ENCODE measurements at places on chromosomes 5 and 9.

GRCh38 chr5:83104021-83104420 is 26.7 kb downstream of the XRCC4 start:
- DNase-seq, result no peak

DNA sequence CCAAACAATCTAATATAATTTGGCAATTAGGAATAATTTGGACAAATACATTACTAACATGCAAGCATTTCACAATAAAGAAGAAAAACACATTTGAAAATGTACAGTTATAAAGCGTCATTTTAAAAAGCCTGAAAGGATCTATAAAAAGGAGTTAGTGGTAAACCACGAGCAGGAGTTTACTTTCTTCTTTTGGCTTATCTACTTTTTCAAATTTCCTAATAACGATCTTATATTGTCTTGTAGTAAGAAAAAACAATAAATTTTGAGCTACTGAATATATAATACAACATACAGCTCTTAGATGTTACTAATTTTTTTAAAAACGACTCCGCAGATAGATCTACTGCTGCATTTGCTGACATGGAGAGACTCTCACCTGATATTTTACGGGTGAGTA is 79.9 kb downstream of the SMIM23 start:
- DNase-seq, result no peak

- no peak for DNase-seq
Observed at GRCh38 chr5:124355928-124356327, 390.5 kb downstream of the ZNF608 start.

DNA sequence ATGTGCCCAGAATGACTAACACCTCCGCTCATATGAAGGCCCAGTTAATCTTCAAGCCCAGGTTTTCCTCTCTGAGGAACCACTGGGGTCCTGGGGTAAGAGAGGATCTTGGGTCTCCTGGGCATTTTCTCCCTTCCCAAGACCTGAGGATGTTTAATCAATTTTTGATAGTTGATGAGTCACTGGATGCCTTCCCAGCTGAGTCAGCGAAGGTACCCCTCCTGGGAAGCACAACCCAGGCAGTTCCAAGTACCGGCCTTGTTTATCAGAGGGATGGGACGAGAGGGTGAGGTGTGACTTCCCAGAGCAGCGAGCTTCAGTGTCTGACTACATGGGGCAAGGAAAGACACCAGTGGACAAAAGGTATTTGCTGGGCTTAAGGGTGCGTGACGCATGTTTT is 119.6 kb upstream of the IL12B start:
- no peak for DNase-seq

DNA sequence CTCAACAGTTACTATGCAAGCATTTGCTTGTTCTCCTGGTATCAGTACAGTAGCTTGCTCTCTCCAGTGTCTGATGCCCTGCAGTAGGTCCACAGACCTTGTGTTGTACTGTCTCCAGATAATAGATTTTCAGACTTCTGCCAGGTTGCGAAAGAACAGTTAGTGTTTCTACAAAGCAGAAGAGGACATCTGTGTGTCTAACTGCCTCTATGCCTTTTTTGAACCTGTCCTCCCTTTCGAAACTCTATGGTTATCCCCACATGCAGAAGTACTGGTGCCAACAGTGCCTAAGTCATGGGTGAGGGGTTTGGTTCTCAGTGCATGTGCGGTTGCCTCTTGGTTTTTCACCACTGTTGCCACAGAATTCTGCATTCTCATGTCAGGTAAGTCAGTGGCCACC is 45.9 kb downstream of the KCNN2 start:
- DNase-seq, result no peak

DNA sequence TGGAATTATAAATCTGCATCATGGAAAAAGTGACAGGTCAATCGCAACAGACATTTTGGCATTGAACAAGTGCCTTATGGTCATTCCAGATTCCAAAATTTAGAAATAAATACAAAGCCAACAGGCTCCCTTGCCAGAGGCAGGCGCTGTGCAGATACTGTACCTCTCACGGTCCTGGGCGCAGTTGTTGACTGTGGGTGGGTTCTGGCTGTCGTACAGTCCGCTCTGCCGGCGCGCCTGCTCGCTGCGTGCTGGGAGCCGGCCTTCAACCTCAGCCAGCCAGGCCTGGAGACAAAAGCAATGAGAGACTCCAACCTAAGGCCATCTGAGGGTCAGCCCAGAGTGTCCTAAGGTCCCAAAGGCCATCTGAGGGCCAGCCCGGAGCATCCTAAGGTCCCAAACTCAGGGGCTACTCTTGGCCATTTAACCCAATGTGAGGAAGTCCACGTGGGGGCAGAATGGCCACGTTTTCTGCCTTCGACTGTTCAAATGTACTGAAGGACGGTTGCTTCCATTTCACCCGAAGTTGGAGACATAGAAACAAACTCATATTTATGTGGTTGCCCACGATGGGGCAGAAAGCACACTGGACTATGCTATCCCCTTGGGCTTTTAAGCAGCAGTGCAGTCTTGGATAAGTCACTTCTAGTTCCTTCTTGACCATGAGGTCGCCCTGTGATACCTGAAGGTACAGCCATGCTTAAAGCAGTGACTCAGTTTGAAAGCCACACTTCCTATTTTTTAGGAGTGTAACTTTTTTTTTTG is 65.2 kb downstream of the USP20 start:
- no peak for DNase-seq

DNA sequence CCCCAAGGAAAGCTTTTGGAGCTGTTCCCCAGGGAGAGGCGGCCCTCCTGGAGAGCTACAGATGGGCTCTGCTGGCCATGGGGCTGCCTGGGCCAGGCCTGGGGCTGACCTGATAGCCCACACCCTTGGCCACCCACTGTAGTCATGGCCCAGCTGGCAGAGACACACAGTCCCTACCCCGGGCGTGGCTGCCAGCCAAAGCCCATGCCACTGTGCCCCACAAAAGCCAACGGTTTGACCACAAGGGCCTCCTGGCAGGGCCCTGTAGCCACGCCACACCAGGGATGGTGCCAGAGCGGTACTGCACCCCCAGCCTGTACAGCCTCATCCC is 15.2 kb downstream of the NACC2 start:
- DNase-seq, result no peak

DNA sequence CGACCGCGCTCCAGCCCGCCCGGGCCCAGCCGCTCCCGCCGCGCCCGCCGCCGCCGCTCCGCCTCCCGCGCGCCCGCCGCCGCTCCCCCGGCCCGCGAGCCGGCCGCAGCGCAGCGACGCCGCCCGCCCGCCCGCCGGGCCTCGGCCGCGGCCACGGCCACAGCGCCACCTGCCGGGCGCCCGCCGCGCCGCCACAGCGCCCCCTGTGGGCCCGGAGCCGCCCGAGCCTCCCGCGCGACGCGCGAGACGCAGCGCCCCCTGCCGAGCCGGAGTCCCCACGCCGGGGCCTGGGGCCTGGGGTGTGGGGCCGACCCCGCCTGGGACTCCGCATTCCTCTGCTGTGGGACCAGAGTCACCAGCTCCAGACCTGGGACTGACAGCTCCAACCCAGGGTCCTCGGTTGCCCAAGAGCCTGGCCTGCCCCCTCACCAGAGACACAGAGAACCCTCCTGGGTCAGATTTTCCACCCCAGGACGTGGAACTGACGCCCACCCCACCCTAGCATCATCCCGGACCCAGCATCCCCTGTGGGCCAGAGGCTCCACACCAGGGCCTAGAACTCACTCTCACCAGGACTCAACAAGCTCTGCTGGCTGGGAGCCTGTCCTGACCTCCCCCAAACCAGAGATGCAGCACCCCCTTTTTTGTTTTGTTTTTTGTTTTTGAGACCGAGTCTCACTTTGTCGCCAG is at the start of gene RAPGEF1:
Gene RAPGEF1 (minus strand): TSS at position 118 of the 690 bp plus-strand sequence. CDS start 246 bp downstream, outside the sequence.
- DNase-seq, result no peak

DNA sequence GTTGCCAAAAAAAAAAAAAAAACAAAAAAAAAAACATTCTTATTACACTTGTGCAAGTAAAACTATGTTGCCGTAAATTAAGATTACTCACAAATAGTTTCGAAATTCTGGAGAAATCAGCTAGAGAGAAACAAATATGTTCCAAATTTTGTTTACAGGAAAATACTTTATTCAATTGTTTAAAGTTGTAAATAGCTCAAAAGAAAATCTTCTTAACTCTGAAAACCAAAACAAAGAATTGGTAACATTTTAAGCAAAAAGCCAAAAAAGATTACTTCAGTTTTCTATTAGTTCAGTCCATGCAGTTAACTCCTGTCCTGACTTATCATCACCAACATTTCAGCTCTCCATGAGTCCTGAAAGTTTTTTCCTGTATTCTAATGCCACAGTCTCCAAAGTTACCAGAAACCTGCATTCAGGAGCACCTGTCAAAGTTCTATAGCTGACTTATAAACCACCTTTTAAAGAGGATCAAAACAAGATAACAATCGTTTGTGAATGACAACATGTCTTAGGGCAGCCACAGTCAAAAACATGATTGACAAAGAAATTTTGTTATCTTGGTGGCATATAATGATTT is 194.1 kb downstream of the RANBP17 start:
- DNase-seq, result no peak

DNA sequence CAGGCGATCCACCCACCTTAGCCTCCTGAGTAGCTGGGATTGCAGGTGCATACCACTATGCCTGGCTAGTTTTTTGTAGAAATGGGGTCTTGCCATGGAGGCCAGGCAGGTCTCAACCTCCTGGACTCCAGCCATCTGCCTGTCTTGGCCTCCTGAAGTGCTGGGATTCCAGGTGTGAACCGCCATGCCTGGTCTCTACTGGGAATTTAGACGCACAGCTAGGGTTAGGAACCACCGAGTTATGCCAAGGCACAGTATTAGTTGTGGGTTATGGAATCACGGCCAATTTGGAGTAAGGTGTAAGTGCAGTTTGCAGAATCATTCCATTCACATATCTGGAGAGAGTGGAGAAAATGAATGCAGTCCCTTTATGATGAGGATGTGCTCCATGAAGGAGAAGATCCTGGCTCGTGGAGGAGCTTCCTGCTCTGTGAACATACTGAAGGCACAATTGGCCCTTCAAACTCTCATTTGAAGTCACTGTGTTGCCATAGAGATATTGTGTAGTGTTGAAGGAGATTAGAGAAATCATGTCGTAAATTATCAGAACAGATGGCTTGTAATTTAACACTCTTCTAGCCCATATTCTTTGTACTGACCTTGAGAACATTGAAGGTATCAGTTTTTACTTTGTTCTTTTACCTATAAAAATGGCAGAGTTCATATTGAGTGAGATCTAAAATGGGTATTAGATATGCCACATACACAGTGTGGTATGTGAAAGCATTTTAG is 18.8 kb downstream of the TRIO start:
- no peak for DNase-seq

GRCh38 chr9:97293207-97293721 is 14.2 kb upstream of the CCDC180 start:
- DNase-seq, result no peak

GRCh38 chr9:84283946-84284345 is 56.6 kb downstream of the SLC28A3 start:
- no peak for DNase-seq

GRCh38 chr9:127336086-127336485 is 60.9 kb upstream of the SLC2A8 start:
- DNase-seq, result no peak

DNA sequence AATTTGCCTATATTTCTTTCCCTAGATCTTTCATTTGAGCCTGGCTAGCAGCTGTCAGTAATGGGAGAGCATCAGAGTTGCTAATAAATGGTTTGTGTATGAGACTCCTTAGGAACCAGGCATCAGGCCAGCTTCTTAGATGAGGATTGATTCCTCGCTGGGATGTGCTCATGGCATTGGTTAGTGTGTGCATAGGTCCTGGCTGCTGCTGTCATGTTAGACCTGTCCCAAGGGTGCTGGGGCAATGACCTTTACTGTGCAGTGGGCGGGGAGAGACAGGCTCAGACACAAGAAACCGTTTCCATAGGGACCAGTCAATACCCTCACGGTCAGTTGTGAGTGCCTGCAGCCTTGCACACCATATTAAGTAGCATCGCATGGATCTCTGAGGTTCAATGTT is 112.3 kb upstream of the NR3C1 start:
- no peak for DNase-seq

GRCh38 chr9:114484854-114485443 is 20.3 kb downstream of the WHRN start:
- no peak for DNase-seq

GRCh38 chr5:122779451-122779850 is 4.6 kb downstream of the SNX2 start:
- no peak for DNase-seq

GRCh38 chr5:32664523-32664922 is 46.6 kb upstream of the NPR3 start:
- no peak for DNase-seq

DNA sequence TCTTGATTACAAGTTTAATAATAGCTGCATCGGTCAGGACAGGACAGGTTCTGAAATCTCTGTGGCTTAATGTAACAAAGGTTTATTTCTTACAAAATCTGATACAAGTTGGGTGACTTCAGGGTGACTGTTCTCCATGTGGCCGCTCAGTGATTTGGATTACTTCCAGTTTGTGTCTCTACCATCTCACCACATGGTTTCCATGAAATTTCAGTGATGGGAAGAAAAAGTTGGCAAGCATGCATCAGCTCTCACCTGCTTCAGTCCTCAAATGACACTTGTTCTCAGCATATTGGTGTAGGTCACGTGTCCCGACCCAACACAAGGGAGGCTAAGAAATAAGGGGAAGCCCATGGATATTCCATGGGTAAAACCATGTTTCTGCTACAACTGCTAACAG is 7.8 kb upstream of the TMEM268 start:
- DNase-seq, result no peak

DNA sequence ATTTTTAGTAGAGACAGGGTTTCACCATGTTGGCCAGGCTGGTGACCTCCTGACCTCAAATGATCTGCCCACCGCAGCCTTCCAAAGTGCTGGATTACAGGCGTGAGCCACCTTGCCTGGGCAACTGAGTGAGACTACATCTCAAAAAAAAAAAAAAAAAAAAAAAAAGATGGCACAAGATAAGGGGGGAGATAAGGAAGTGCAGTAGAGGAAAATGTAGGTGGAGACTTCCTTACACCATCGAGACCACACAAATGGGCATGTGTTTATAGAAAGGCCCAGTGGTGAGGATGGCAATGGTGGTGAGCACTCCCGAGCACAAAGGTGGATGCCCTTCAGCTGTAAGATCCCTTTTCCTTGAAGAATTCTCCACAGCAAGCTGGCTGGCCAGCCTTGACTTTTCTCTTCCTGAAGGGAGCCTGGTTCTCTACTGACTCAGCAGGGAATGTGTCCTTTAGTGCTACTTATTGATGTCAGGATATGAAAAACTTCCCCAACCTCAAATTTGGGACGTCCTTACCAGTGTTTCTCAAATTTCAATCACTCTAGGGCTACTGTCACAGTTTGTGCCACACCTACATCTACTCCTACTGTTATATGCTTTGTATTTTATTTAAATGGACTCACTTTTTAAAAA is 28.2 kb downstream of the ERGIC1 start:
- DNase-seq, result no peak

DNA sequence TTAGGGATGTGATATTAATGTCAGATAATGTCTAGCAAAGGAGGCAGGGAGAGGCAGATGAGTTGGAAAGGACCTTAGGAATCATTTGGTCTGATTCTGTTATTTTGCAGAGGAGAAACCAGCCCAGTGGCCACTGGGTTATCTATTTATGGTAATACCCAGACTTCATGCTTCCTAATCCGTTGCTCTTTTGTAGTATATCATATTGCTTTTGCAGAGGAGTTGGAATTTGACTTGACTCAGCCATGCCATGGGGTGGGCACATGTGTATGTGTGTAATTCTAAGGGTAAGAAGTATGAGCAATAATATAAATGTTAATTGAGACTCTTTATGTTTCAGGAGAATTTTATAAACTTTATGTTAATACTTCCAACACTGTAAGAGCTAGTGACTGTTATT is 7.3 kb downstream of the GPR21 start:
- no peak for DNase-seq

- no peak for DNase-seq
Observed at GRCh38 chr5:112407240-112407639, 11.8 kb downstream of the EPB41L4A start.

Data from thoracic aorta (tissue), 2 donors.